WTC11 (cell line): ENCODE measurements at places on chromosomes 1 and 21. TPM values are rescaled to one million over a fixed set of nuclear protein-coding genes. Genes with fewer than 3 reads are reported as not detected.

DNA sequence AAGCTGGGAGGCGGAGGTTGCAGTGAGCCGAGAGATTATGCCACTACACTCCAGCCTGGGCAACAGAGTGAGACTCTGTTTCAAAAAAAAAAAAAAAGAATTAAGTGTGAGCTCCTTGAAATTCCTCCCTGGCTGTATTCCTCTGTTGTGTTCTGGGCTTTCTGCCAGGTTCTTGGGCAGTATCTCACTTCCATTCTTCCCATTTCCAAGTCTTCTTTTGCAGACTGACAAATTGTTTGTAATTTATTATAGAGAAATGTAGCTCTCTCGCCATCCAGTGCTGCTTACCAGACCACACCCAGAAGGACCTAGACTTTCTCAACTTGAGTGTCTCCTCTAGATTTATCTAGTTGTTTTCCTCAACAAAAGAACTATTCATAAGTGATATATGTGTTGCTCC is 105.0 kb upstream of the ADGRL2 start:
- no peak overlapping the region for H3K27ac ChIP-seq
- no peak overlapping the region for H3K4me3 ChIP-seq
- peaks cover 23% of the 10 kb centered on the region for H3K4me1 ChIP-seq
- no peaks in the 10 kb centered on the region for H3K27me3 ChIP-seq
- no peaks in the 10 kb centered on the region for H3K36me3 ChIP-seq

DNA sequence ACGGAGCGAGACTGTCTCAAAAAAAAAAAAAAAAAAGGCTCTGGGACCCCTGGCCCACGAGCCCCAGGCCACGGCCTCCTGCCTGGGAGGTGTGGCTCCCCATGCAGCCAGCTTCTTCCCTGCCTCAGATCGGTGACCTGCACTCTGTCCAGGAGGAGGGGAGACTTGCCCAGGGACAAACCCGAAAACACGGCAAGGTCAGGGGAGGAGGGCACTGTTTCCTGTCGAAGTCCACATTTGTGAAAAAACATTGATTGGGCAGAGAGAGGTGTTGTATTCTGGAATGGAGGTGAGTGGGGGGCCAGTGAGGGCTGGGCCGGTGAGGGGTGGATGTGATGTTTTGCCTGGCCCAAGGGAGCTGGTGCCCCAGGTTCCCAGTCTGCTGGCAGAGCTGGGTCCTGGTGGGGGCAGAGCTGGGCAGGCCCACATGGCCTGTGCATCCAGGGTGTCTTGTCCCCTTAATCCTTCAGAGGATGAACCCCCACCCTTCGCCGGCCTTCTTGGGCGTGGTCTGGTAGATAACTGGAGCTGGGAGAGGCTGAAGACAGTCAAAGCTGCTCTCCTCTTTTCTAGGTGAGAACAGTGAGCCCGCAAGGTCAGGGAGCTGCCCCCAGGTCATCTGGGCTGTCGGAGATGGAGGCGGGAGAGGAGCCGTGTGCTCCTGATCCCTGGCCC is 12.4 kb upstream of the FAAP20 start:
- no peak for DNase-seq
- H3K27ac ChIP-seq = no peak overlapping the region
- no peaks in the 10 kb centered on the region for H3K36me3 ChIP-seq
- no peak overlapping the region for H3K4me3 ChIP-seq
- peaks cover 16% of the 10 kb centered on the region for H3K4me1 ChIP-seq

- H3K36me3 ChIP-seq = no peaks in the 10 kb centered on the region
- H3K4me3 ChIP-seq = no peak overlapping the region
- peak overlapping the region; percentile 29; the same call in 1 of the 2 replicates for H3K27ac ChIP-seq
- no peaks in the 10 kb centered on the region; the same call in 1 of the 2 replicates for H3K4me1 ChIP-seq
- H3K27me3 ChIP-seq = no peaks in the 10 kb centered on the region
Measured at GRCh38 chr1:88455621-88456256, 228.3 kb upstream of the PKN2 start.

DNA sequence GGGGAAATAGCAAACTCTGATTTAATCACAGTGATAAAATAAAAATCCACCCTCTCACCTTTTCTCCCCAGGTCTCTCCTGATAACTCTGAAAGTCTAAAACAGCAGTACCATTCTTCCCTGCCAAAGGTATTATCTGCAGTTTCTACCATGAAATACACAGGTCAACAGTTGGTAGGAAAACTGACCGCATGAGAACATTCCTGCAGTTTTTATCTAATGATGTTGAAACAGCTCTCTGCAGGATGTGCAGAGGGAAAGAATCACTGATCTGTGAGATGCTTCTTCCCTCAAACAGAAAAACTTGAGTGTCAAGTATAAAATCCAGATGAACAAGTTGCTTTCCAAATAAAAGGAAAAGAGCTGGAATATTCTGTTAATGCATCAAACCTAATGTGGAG is 39.1 kb downstream of the KCNJ6 start:
- no peak overlapping the region for H3K27ac ChIP-seq
- no peaks in the 10 kb centered on the region for H3K27me3 ChIP-seq
- no peaks in the 10 kb centered on the region for H3K36me3 ChIP-seq
- no peak overlapping the region for H3K4me3 ChIP-seq

DNA sequence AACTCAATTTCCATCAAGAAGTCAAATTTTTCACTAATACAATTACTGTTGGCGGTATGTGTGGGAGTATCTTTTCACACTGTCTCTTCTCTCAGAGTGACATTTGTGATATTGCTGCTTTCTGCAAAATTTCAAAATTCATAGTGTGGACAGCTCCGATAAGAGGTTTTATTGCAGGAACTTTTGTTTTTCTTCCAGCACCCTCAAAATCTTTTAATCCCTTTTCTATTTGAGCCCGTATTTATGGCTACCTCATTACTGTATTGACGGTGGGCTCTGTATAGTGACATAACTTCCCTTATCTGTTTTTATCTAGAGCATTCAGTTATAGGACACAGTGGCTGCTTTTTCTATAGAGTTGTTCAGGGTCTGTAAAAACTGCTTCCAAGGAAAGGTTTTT is 794.4 kb upstream of the TMPRSS15 start:
- H3K36me3 ChIP-seq = no peaks in the 10 kb centered on the region
- peaks cover 9% of the 10 kb centered on the region; the same call in 1 of the 2 replicates for H3K4me1 ChIP-seq
- no peak overlapping the region for H3K27ac ChIP-seq
- no peak for DNase-seq

DNA sequence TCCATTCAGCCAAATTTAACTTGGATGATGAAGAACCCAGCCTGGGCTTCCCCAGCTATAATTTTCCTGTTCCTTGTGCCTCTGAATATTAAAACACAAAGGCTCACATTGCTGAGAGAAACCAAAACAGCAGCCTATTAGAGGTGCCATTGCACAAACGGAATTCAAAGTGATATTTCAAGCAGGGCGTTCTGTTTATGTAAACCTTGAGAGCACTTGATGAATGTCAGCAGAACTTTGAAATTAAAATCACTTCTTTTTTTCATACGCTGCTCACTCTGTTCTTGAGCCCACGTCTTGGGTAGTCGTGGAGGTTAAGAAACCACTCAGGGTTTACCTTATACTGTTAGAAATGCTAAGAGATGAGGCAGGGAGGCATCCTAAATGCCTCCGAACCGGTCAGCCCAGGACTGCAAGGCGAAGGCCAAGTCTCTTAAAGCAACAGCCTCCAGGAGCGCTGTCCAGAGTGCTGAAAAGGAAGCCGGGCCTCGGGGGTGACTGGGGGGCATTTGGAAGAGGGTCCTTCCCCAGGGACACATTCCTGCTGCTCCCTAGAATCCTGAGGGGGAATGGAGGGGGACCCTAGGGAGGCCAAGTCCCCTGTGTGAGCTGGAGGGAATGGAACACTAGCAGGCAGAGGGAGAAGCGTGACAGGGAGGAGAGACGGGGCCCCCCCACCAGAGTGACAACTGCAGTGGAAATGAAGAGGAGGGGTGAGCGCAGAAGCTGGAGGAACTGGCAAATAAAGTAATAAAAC is 154.8 kb upstream of the VAMP3 start:
- H3K4me1 ChIP-seq = peaks cover 13% of the 10 kb centered on the region
- DNase-seq = peak; percentile 79
- no peaks in the 10 kb centered on the region for H3K36me3 ChIP-seq
- no peaks in the 10 kb centered on the region for H3K27me3 ChIP-seq

- no peak overlapping the region for H3K27ac ChIP-seq
- H3K27me3 ChIP-seq = peaks cover 8% of the 10 kb centered on the region
- no peak overlapping the region for H3K4me3 ChIP-seq
- DNase-seq = no peak
- H3K36me3 ChIP-seq = no peaks in the 10 kb centered on the region
Measured at GRCh38 chr1:200880212-200880611, 7.4 kb downstream of the GPR25 start.

- H3K27ac ChIP-seq = no peak overlapping the region
- no peak for DNase-seq
- no peak overlapping the region for H3K4me3 ChIP-seq
- H3K36me3 ChIP-seq = no peaks in the 10 kb centered on the region
Measured at GRCh38 chr1:98914547-98914946, 90.1 kb downstream of the PLPPR5 start.

- DNase-seq = no peak
- H3K4me3 ChIP-seq = no peak overlapping the region
- peaks cover 20% of the 10 kb centered on the region for H3K36me3 ChIP-seq
Measured at GRCh38 chr1:33710967-33711366, 152.9 kb upstream of the HMGB4 start.

DNA sequence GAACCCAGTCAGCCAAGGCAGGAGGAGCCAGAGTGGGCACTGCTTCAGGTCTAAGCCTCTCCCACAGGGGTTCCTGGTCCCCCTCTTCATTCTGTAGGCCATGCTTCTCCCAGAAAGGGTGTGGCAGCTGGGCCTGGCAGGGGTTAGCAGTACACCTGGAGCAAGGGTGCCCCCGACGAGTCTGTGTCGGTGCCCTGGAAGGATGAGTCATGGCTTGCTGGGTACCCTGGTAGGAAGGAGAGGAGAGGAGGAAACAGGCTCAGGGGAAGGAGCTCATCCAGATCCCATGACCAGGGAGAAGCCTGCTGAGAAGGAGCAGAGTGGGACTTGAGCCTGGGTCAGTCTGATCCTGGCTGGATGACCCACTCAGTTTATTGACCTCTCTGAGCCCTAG is 10.3 kb downstream of the KDF1 start:
- H3K27me3 ChIP-seq = no peaks in the 10 kb centered on the region
- H3K36me3 ChIP-seq = peaks cover 34% of the 10 kb centered on the region
- H3K4me1 ChIP-seq = no peaks in the 10 kb centered on the region
- no peak overlapping the region for H3K27ac ChIP-seq
- H3K4me3 ChIP-seq = no peak overlapping the region

GRCh38 chr1:215772151-215772550 is 205.0 kb downstream of the KCTD3 start:
- H3K27me3 ChIP-seq = no peaks in the 10 kb centered on the region
- no peak overlapping the region for H3K4me3 ChIP-seq
- no peaks in the 10 kb centered on the region for H3K36me3 ChIP-seq
- peak overlapping the region; percentile 21; the same call in 1 of the 2 replicates for H3K27ac ChIP-seq
- peaks cover 58% of the 10 kb centered on the region for H3K4me1 ChIP-seq

GRCh38 chr1:10302416-10302815 is 92.0 kb downstream of the KIF1B start:
- no peaks in the 10 kb centered on the region for H3K27me3 ChIP-seq
- H3K27ac ChIP-seq = peak overlapping the region; percentile 71
- peaks cover 13% of the 10 kb centered on the region for H3K4me1 ChIP-seq
- peaks cover 26% of the 10 kb centered on the region for H3K36me3 ChIP-seq
- H3K4me3 ChIP-seq = no peak overlapping the region

DNA sequence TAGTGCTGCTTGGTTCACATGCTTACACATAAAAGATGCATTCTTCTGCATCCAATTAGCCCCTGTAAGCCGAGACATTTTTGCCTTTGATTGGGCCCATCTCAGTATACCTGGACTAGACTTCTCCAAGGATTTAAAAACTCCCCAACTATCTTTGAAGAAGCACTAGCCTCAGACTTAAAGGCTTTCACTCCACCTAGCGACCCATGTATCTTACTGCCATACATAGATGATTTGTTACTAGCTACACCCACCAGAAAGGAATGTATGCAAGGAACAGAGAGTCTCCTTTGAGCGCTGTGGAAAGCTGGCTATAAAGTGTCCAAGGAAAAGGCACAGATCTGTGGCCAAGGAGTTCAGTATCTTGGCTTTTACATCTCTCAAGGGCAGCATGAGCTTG is 91.7 kb downstream of the LIPI start:
- H3K4me3 ChIP-seq = no peak overlapping the region
- no peak overlapping the region for H3K27ac ChIP-seq
- peaks cover 23% of the 10 kb centered on the region for H3K4me1 ChIP-seq
- peaks cover 4% of the 10 kb centered on the region; the same call in 1 of the 2 replicates for H3K27me3 ChIP-seq

DNA sequence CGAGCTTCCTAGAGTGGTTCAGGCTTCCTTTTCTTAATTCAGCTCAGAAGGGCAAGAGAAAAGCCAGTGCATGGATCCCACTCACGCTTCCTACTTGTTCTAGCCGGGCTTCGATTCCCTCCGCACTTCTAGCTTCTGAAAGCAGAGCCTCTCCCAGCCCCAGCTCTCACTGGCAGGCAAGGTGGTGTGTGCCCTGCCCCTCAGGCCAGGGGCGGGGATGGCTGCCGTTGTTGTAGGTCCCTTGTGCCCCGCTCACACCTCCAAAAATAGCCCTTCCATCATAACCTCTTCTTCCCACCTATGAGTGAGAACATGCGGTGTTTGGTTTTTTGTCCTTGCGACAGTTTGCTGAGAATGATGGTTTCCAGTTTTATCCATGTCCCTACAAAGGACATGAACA is 31.6 kb downstream of the BACE2 start:
- no peak overlapping the region for H3K4me3 ChIP-seq
- H3K27me3 ChIP-seq = no peaks in the 10 kb centered on the region
- DNase-seq = no peak

DNA sequence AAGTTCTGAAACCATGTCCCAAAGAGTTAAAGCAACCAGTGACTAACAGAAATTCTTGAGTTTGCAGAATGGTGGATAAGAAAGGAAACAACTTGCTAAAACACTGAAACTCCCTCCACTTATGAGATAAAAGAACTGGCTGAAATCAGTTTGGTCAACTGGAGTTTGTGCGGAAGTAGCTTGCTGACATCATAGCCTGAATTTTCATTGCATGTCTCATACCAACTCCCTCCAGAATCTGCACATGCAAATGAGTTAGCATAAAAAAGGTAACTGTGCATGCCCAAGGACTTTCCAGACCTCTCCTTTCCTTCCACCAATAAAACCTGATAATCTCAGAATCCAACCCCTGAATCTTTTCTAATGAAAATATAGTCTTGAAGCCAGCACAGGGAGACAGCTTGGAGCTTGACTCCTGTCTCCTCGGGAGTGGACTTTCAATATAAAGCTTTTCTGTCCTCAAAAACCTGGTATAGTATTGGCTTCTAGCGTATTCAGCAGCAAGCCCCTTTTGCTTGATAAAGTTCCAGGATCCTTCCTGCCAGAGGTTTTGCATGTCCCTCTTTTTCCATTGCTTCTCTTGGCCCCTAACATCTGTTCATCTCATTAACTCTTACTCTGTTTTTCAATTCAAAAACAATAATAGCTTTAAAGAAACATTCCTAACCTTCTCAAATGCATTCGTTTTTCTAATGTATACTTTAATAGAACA is 785.8 kb upstream of the ADGRL4 start:
- H3K4me1 ChIP-seq = no peaks in the 10 kb centered on the region
- no peak for DNase-seq
- no peak overlapping the region for H3K27ac ChIP-seq
- peaks cover 13% of the 10 kb centered on the region; the same call in 1 of the 2 replicates for H3K36me3 ChIP-seq
- H3K27me3 ChIP-seq = no peaks in the 10 kb centered on the region

- peak overlapping the region; percentile 43 for H3K4me3 ChIP-seq
- no peaks in the 10 kb centered on the region for H3K36me3 ChIP-seq
- peaks cover 51% of the 10 kb centered on the region for H3K4me1 ChIP-seq
- H3K27me3 ChIP-seq = peaks cover 6% of the 10 kb centered on the region; the same call in 1 of the 2 replicates
Measured at GRCh38 chr1:216740331-216740730, 17.1 kb upstream of the ESRRG start.

Gene PRAMEF10
- total RNA-seq = not detected in 3 replicates

Gene GPA33
- 0.25 to 0.63 TPM (median 0.27 TPM) in 3 replicates for total RNA-seq

Gene ZNF648
- total RNA-seq = 0.17 to 0.46 TPM (median 0.27 TPM) in 3 replicates

Gene LCE2A
- total RNA-seq = not detected in 3 replicates

Gene C1orf141
- not detected in 3 replicates for total RNA-seq

Gene CGN
- 52.4 to 68.7 TPM (median 55.6 TPM) in 3 replicates for total RNA-seq

Gene AADACL3
- total RNA-seq = 0.77 to 0.94 TPM (median 0.78 TPM) in 3 replicates
